ENCODE measurements at places on chromosomes 6 and 20.

GRCh38 chr6:56691286-56691595, 48.6 kb upstream of the DST start:
- no peak for DNase-seq

DNA sequence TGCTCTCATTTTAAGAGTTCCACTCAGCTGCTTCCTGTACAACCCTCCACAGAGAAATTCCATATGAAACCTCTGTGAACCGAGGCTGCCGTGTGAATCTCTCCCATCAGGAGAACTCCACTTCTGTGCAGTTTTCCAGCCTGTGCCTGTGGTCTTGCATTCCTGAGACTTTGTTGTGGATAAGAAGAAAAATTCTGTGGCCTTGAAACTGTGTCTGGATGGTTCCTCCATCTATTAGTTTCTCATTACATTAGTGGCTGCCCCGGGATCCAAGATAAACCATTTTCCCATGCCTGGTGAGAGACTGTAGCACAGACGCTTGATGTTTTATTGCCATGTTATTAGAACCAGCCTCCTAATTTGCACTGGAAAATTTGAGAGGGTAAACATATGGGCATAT, 40.8 kb upstream of the TIAM2 start:
- no peak for DNase-seq

GRCh38 chr20:9551808-9552550, 37.6 kb downstream of the LAMP5 start:
- no peak for DNase-seq

DNA sequence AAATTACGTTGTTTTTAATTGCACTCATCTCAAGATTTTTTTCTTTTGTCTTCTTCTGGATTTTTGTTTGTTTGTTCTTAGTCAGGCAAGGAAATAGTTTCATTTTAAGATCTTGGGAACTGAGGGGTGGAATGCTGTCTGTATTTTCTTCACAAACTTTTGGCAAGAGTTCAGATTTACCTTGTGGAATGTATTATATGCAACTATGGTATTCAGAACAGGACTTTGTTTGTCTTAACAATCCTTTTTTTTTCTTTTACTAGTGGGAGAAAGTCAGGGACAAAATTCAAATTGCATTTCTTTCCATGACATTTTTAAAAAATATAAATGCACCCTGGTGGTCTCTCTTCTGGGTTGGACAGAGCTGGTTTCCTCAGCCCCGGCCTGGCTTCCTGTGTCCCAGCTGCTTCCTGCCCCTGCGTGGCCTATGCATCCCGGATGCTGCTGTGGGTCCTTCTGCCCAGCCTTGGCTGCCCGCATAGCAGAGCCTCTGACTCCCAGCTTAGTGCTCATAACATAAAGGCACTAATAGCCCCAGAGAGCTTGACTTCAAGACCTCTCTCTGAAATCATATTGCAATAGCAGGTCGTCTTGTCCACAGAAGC, 520.7 kb downstream of the QKI start:
- DNase-seq, result no peak

- no peak for DNase-seq
Measured at GRCh38 chr20:3325864-3326263, 81.6 kb downstream of the DNAAF9 start.

DNA sequence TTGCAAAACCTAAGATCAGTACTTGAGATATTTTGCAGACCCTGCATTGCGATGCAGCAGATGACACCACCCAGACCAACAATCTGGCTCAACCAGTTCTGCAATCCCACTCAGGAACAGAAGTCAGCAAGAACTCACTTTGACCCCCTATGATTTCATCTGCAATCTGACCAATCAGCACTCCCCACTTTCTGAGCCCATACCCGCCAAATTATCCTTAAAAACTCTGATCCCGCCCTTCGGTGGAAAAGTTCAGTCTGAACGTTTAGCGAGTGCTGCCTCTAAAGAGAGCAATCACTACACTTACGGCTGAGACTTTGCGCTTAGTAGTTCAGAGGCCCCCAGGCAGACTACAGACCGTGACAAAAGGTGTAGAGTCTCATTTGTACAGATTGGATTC, 17.3 kb upstream of the KIAA1586 start:
- no peak for DNase-seq
